ENCODE measurements at places on chromosomes 7 and 10.

- no peak for DNase-seq
Observed at GRCh38 chr7:64433590-64433989, 119.8 kb downstream of the ZNF736 start.

- no peak for DNase-seq
Observed at GRCh38 chr10:88861036-88861435, 9.4 kb upstream of the ANKRD22 start.

- no peak for DNase-seq
Observed at GRCh38 chr7:84393786-84394185, 199.2 kb upstream of the SEMA3A start.

DNA sequence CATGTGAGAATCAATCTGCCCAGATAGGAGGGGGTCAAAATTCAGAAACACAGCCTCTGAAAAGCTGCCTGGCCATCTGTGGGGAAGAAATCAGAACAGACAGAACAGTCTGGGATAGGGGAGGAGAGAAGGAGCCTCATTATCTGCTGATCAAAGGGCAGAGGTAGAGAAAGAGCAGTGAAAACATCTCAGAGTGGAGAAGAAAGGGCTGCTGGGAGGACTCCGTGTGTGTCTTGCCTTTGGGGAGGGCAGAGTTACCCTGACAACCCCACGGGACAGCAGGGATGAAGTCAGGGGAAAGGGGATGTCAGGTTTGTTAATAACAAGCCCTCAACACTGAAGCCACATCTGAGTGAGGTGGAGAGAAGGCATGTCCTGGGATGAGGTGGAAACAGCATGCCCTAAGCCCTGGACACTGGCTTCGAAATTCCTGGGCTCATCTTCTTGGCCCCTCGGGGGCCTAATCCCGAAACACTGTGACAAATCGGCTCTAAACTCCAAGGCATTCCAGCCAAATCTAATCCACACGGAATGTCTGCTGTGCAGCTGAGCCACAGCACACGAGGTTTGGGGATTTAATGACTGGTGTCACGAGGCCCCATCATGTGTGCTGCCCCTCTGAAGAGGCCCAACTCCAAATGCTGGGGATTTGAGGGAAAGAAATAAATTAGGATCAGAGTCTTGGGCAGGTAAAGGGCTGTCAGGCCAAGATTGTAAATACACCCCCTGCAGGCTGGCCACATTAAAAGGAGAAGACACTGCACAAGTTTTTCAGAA is 82.8 kb upstream of the FGFR2 start:
- DNase-seq = no peak

- DNase-seq = no peak
Observed at GRCh38 chr7:33130184-33130583, 820 bp downstream of the BBS9 start.

GRCh38 chr7:155961241-155962190 is 149.3 kb upstream of the SHH start:
- peak; percentile 7 for DNase-seq

DNA sequence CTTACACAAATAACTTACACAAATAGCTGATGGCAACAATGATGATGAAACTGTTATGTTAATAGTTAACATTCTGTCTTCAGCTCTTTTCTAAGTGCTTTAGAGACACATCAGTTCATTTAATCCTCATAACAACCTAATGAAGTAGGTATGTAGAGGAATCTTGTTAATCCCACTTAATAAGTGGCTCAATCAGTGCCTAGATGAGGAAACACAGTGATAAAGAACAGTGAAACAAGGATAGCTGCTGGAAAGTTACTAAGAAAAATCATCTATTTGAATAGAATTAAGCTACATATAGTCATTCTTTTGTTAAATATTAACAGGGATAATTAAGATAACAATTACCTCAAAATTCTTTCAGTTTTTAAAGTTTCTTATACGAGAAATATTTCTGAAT is 487.6 kb downstream of the ARL4A start:
- DNase-seq = no peak

DNA sequence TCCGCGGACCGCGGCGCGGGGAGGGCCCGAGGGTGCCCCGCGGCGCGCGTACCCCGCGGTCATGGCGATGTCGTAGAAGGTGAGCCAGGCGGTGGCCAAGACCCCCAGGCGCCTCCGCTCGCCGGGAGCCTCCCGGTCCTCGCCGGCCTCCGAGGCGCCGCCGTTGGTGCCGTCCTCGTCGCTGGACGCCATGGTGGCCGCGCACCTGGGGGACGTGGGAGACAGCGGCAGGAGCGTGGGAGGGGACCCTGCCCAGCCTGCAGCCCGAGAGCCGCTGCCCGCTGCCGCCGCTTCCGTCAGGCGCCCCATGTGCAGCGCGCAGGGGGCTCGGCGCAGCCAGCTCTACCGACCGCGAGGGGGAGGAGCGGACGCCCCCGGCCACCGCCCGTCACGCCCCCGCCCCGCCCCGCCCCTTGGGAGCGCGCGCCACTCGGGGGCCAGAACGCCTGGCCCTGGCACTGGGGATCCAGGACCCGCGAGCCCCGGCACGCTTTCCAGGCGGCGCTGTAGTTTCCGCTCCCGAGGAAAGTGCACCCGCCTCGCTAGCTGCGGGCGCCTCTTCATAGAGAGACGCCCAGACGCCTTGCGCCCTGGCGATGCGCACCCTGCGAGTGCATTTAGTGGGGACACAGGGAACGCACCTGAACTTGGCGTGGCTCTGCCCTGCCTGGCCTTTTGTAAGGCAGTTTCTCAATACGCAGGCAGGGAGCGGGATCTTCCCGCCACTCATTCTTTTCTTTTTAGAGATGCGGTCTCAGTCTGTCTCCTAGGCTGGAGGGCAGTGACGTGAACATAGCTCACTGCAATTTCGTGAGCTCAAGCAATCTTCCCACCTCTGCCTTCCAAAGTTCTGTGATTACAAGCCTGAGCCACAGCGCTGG is at the start of gene HACD1:
Gene HACD1, minus strand, starts transcription at position 344 of the 881 bp plus-strand sequence. Its CDS starts 35 bp downstream, at position 309.
- no peak for DNase-seq

GRCh38 chr10:351770-352334 is 216.6 kb downstream of the ZMYND11 start:
- DNase-seq = no peak

Measured in activated CD4-positive, alpha-beta T cell treated with anti-CD3 and anti-CD28 coated beads, Interleukin-2, amount 50 U/mL, for 24 hours (primary cell).